Naive B cell (primary cell): ENCODE measurements at places on chromosomes 3 and 15. TPM values are rescaled to one million over a fixed set of nuclear protein-coding genes. Genes with fewer than 3 reads are reported as not detected.

DNA sequence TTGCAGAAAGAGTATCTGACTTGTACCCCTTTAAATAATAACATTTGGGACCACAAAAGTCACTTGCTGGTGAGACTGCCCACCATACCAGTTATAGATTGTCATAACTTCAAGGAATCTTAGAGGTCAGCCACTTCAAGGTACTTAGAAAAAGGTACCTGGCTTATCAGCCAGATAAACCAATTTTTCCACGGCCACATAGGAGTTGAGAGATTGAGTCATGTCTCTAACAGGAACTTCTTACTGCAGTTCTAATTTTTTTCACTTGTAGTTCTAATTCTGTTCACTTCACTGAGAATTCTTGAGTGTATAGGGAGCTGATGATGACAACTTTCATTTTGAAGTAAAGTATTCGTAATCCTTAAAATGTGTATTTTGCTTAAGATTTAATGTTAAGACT, 317.1 kb upstream of the CBLB start:
- DNase-seq: no peak

DNA sequence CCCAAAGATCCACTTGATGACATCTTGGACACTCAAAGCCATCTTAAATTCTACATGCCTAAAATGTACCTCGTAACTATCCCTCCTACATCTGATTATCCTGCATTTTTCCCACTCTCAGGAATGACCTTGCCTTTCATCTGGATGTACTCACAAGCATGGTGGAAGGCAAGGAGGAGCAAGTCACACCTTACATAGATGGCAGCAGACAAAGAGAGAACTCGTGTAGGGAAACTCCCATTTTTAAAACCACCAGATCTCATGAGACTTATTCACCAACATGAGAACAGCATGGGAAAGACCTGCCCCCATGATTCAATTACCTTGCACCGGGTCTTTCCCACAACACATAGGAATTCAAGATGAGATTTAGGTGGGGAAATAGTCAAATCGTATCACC, 616.0 kb downstream of the MCTP2 start:
- DNase-seq: no peak

DNA sequence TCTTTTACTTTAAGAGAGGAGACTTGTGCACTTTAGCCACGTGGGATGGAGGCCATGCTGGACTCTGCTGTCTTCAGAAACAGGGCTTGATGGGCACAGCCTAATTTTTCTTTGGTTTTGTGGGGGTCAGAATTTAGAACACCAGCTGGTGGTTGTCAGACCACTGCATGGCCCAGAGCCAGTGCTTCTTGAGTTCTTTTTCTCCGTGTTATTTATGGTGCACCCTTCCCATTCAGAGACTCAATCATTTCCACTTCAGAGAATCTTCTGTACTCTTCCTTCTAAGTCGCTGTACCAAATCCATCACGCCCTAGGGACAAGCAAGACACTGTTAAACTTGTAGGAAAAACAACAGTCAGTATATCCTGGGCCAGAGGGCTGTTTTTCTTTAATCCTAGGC, 20.1 kb downstream of the PRR23A start:
- DNase-seq: no peak

DNA sequence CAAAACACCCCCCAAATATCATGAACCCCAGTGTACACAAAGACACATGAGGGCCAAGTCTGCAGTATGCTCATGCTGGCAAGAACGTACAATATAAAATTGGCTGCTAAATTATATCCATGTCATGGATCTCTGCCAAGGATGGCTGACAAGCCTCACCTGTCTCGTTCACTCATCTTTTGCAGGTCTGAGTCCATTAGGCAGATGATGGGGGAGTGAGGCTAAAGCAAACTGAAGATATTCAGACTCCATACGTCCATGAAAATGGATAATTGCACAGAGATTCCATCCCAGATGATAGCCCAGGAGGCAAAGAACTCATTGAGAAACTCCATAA, 122.3 kb upstream of the PTPRG start:
- no peak for DNase-seq

Gene ERICH6
- polyA plus RNA-seq: not detected
